CD4-positive, alpha-beta T cell (primary cell): ENCODE measurements at places on chromosomes 7 and 10.

DNA sequence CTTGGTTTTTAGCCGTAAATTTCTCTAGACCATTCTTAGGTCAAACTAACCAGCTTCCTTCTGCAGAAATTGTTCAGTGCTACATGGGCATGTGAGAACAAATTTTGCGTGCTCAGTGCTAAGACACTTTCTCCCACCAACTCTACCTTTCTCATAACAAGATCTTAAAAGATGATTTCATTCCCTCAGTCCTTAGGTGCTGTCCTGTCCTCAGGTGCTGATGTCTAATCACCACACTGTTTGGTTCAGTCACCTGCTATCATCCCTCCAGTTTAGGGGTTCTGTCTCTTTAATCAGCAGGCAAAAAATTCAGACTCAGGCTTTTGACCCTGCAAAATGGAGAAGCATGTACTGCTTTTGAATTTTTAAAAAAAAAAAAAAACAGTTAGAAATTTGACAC lies 227.5 kb upstream of the YAE1 start:
- DNase-seq = no peak

DNA sequence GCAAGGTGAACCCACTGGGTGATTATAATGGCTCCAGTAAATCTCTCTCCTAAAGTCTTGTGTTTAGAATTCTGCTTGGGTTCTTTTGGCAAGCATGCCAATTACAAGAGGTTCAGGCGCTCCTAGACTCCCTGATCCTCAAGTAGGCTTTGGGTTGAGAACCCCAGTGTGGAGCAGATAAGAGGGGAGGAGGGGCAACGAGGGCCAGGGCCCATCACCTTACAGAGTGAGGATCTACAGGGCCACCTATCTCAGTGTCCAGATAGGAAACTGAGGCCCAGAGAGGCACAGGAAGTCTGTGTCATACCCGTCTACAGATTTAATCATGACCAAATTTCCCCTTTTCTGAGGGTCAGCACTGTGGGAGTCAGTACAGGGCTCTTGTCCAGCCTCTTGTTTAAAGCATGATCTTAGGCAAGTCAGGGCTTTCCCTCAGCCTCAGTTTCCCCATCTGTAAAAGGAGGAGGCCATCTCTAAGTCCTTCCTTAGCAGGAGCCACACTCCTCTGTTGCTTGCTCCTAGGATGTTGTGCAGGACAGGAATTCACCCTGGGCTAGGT lies 4.4 kb downstream of the TACR2 start:
- DNase-seq = no peak

GRCh38 chr10:86728056-86728455 lies 28.4 kb upstream of the BMPR1A start:
- no peak for DNase-seq

- DNase-seq = no peak
Measured at GRCh38 chr7:98569691-98570337, 47.3 kb upstream of the NPTX2 start.

GRCh38 chr7:14095233-14095950 lies 105.9 kb upstream of the ETV1 start:
- DNase-seq = no peak

DNA sequence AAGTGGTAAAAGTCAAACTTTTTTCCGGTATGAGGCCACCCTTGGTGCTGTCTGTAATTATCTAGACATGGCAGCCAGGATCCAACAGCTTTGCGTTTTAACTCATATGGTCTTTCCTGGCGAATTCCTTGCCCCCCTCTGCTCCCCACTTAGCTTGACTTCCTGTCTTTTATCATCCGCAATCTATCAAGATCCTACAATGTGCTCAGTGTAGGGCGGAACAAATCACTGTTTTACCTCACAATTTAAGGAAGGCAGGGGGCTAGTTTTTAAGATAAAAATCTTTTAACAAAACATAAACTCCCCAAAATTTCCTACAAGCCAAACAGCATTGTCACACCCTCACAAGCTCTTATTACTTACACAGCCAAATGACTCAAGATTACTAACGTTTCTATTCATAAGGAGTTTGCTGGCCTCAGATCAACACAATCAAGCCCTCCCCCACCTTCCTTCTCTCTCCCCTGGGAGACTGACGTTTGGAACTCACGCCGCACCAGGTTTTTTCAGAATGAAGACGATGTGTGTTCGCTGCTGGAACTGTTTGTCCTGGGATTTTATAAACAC lies 1.3 kb upstream of the CDK14 start:
- DNase-seq = no peak

- DNase-seq = no peak
Measured at GRCh38 chr10:84563355-84563754, 235.0 kb downstream of the CCSER2 start.

GRCh38 chr10:122850705-122851640 lies 5.3 kb upstream of the CUZD1 start:
- DNase-seq = no peak

DNA sequence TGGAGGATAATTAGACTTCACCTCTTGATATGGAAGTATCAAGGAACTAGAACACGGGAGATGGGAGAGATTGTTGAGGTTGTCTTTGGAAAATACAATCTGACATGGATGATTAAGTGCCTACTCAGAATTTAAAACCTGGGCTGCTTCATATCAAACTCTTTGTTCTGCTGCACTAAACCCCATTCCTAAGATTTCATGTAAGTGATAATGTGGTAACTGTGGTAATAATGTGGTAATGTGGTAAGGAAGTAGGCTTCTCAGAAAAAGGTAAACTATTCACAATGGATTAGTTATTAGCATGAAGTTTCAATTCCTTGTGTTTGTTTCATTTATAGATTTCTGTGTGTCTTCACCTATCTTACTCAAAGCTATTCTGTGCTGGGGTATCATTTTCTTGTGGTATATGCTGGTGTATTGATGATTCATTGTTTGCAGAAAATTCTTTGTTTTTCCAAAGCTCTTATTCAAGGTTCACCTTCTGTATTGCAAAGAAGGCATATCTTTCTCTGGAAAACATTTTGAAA lies 129.9 kb upstream of the TAC1 start:
- DNase-seq = no peak

DNA sequence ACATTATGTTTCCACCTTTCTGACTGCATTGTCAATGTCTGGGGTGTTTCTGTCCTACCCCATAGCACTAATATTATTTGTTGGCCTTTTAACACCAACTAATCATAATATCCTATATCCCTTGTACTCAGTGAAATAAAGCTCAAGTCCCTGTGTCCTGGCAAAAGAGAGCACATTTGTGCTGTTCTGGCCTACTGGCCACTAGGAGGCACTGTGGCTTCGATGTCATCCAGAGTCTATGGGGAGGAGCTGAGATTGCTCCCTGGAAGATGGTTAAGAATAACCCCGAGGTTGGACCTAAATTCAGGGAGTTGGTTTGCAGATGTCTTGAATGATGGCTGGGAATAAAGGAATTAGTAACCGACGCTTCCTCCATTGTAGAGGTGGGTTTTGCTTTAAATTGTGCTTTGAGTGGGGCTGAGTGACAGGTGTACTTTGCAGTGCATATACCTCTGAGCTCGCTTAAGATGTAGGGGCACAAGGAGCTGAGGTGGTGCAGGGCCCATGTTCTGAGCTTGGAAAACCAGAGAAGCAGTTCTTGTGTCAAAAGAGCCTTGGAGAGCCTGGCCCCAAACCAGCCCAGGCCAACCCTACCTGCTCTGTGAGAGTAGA lies 191.2 kb upstream of the PRSS1 start:
- peak; percentile 35 for DNase-seq

DNA sequence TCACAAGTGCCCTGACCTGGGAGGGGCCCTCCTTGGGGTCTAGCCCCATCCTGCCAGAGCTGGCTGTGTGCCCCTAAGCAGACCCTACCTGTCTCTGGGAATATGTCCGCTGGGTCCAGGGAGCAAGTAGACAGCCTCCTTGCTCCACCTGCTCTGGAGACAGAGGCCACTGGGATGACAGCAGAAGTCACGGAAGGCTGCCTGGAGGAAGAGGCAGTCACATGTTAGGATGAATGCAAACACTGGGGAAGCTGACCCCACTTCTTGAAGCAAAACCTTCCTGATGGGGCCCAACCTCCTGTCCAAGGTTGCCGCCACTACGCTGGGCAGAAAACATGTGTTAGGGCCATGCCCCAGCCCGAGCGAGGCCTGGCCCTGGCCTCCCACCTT lies 11.7 kb upstream of the LFNG start:
- no peak for DNase-seq

DNA sequence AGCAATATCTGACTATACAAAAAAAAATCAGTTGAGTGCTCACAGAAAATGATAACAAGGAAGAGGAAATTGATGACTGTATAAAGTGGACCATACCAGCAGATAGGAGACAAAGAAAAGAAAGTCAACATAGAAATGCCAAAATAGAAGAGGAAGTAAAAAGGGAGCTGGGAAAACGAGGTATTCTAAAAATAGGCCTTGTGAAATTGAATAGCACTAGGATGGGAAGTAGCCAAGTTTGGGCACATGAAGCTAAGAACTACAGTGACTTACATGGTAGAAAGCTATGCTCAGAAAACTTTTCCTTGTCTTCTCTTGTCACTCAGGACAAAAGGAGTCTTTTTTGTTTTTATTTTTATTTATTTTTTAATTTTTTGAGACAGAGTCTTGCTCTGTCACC lies 76.2 kb upstream of the APBB1IP start:
- no peak for DNase-seq

DNA sequence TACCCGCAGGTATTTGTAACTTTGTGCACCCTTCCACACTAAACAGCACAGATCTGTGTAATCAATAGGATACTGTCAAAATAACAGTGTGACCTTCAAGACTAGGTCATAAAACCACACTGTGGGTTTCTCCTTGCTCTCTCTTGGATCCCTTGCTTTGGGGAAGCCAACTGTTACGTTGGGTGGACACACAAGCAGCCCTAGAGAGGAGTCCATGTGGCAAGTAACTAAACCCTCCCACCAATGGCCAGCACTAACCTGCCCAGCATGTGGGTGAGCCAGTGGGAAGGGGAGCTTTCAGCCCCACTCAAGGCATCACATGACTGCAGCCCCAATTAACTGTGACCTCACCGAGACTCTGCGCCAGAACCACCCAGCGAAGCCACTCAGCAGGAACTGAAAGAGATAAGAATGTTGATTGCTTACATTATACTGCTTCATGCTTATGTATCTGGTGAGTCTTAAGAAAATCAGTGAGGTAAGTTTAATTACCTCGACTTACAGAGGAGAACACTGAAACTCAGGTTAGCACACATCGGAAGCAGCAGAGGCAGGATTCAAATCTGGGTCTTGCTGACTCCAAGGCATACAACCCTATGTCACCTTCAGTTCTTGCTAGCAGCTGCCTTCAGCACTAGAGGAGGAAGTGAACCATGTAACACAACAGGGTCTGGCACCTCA lies 9.4 kb upstream of the ZC3HAV1 start:
- peak; percentile 48 for DNase-seq

- no peak for DNase-seq
Measured at GRCh38 chr10:34323192-34323591, 491.9 kb downstream of the PARD3 start.

GRCh38 chr7:73844848-73845460 lies 2.6 kb upstream of the METTL27 start:
- DNase-seq = no peak

GRCh38 chr10:129861776-129862531 lies 102.1 kb downstream of the EBF3 start:
- no peak for DNase-seq

DNA sequence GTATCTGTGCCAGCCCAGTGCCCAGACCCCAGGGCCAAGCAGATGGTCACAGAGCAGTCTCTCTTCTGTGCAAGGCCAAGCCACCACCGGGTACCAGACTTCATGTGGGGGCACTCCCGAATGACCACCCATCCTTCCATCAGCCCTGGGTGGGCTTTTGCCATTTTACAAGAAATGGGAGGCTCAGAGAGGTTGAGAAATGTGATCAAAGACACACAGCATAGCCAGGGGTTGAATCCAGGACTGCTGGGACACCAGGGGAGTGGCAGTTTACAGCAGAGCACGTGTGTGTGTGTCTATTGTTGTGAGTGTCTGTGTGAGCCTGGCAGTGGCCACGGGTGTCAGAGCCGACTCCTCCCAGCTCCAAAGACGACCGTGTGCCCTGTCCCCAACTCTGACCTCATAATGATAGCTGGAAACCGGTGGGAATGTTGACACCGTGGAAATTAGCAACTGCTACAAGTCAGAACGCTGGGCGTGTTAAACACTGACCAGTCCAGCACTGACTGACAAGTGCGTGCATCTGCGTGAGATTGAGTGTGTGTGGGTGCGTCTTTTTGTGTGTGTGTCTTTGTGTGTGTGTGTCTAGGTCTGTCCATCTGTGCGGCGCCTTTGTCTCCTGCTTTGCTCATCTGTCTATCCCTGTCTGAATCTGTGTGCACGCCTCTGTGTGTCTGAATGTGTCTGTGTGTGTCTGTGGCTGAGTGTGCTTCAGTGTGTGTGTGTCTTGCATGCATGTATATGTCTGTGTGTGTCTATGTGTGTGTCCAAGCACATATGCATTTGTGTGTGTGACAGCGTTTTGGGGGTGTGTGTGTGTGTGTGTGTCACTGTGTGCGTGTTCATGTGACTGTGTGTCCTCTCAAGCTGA lies 17.2 kb upstream of the SLC29A4 start:
- DNase-seq = no peak

DNA sequence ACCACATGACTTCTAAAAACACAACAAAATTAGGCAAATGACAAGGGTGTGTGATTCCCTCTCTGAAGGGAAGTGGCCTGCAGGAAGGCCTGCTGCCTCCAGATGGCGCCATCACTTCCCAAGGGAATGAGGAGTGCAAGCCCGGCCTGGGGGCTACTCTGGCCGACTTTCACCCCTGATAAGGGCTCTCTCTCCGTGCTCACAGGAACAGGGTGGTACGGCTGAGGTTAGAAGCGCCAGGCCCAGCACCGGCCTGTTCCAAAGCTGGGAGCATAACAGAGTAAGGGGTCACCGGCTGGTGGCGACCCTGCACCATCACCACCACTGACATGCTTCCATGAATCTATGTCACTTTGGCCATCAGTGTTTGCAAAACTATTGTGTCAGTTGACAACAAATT lies 13.1 kb downstream of the RBP3 start:
- DNase-seq = no peak

DNA sequence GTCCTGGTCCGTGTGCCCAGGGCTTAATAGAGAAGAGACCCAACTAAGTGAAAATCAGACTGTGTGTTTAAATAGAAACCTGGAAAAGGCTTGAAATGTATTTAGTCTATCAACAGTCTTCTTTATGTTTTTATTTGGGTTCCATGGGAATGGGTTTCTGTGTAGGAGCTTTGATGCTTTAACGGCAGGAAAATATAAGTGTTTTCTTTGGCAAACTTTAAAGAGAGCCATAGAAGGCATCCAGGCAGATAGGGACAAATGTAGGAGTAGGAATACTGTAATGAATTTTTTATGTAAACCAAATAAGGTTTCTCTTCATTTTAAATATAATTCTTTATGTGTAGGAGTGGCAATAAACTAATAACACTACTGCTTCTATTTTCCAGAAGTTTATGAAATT lies 989.0 kb downstream of the GATA3 start:
- DNase-seq = no peak

GRCh38 chr7:78099715-78100394 lies 301.3 kb downstream of the PHTF2 start:
- no peak for DNase-seq

- no peak for DNase-seq
Measured at GRCh38 chr10:96448021-96448457, 65.7 kb downstream of the TLL2 start.

DNA sequence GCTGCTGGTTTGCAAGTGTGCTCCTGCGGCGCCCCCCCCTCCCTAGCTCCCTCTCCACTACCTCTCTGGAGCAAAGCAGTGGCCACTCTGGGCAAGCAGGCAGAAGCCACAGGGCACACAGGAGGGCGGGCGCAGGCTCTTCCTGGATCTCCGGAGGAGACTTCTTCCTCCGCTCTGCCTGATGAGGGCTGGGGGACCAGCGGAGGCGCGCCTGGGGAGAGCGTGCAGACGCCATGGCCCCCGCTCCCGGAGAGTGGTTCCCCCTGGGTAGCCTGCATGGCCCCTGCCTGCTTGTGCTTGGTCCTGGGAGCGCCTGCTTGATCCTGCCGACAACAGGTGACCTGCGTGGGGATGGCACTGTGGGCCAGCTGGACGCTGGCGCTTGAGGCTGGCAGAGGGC lies 29.0 kb downstream of the ANKMY2 start:
- DNase-seq = no peak
